ENCODE measurements at places on chromosomes 6 and 20.

DNA sequence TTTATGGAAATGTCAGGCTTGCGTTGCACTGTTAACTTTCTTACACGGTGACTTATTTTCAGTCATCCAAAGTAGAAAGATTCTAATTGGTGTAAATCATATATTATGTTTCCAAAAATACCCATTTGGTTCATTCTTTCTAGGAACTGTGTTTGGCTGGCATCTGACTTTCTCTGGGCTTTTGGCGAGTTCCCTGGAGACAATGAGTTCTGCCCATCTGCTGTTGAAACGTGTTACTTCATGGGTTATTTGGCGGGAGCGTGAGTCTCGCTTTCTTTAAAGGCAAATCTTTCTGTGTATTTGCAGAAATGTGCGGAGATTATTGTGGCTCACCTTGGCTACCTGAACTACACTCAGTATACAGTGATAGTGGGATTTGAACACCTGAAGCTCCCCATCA is 29.5 kb downstream of the TMEM181 start:
- DNase-seq: no peak

GRCh38 chr6:169201985-169202384 is 51.7 kb downstream of the THBS2 start:
- DNase-seq: no peak

DNA sequence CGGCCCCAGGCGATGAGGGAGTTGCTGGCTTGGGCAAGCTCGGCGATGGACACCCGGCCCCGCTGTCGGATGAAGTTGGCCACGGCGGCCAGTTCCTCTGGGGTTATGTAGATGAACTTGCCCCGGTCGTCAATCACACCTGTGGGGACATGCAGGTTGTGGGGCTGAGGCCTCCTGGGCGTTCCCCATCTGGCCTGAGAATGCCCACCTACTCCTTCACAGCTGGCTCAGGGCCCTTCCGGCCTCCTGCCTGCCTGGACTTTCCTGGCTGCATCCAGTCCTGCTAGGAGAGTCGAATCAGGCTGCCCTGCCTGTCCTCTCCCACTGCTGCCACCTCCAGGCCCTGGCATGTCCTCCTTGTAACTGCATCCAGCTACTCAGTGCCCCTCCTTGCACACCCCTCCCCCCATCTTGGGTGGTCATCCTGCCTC is 13.8 kb downstream of the DDRGK1 start:
- no peak for DNase-seq

GRCh38 chr6:125728739-125729138 is 20.7 kb upstream of the HEY2 start:
- no peak for DNase-seq

GRCh38 chr6:20719980-20720379 is 185.7 kb downstream of the CDKAL1 start:
- DNase-seq: no peak

- no peak for DNase-seq
These were observed 16.4 kb downstream of the ABT1 start for GRCh38 chr6:26613201-26613600.

DNA sequence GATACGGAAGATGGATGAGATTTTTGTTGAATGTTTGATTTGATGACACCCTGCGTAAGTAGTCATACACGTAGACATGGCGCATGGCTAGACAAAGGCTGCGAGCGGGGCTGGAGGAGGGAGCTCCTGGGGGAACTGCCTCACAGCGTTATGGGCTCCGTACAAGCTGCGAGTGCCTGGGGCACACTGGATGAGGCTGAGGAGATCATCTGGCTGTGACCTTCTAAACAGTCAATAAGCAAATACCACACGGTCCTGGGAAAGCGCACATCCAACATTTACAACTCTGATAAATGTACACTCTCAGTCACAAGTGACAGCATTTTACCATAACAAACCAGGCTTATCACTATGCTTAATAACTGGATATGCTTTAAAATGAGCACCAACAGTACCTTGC is 37.1 kb downstream of the SMLR1 start:
- no peak for DNase-seq

DNA sequence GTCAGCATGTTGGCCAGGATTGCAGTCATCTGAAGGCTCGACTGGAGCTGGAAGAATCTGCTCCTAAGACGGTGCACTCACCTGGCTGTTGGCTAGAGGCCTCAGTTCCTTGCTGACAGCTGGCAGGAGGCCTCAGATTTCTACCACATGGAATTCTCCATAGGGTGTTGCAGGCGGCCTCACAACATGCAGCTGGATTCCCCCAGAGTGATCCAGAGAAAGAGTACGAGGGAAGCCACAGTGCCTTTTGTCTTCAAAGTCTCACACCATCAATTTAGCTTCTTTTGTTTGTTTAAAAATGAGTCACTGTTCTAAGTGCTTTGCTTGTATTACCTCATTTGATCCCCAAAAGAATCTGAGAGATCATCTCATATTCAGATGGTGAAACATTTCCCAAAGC is 65.5 kb upstream of the FYN start:
- DNase-seq: no peak

GRCh38 chr6:83431545-83432155 is 799 bp upstream of the ME1 start:
- DNase-seq: no peak

DNA sequence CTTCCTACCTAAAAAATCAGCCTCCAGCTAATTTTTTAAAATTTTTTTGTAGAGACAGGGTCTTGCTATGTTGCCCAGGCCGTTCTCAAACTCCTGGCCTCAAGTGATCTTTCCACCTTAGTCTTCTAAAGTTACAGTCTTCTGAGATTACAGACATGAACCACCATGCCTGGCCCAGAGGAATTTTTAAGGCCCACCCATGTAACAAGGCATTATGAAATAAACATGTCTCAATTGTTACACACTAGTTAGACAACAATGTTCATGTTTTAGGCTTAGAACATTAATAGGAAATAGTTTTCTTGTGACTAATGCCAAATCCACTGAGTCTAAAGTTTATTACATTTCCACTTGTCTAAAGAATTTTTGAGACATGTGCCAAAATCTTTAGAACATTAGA is 221.2 kb downstream of the LAMA2 start:
- no peak for DNase-seq

- no peak for DNase-seq
These were observed 74.5 kb downstream of the HUS1B start for GRCh38 chr6:582370-582769.

DNA sequence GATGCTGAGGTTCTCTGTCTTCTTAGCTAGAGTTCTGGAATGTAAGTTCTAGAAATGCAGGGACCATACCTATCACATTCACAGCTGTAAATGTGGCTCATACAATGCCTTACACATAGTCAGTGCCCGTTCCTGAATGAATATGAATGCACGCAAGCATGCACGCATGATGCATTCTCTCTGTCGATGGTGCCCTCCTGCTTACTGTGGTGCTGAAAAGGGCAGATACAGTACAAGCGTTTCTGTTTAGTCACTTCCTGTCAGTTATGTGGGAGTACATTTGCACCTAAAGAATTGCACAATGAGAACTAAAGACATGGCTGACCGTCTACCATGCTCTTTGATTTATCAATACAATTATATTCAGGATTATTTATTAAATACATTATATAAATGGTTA is 152.2 kb upstream of the SOX4 start:
- no peak for DNase-seq

GRCh38 chr6:170053966-170054661 is 236.8 kb downstream of the DLL1 start:
- DNase-seq: no peak

DNA sequence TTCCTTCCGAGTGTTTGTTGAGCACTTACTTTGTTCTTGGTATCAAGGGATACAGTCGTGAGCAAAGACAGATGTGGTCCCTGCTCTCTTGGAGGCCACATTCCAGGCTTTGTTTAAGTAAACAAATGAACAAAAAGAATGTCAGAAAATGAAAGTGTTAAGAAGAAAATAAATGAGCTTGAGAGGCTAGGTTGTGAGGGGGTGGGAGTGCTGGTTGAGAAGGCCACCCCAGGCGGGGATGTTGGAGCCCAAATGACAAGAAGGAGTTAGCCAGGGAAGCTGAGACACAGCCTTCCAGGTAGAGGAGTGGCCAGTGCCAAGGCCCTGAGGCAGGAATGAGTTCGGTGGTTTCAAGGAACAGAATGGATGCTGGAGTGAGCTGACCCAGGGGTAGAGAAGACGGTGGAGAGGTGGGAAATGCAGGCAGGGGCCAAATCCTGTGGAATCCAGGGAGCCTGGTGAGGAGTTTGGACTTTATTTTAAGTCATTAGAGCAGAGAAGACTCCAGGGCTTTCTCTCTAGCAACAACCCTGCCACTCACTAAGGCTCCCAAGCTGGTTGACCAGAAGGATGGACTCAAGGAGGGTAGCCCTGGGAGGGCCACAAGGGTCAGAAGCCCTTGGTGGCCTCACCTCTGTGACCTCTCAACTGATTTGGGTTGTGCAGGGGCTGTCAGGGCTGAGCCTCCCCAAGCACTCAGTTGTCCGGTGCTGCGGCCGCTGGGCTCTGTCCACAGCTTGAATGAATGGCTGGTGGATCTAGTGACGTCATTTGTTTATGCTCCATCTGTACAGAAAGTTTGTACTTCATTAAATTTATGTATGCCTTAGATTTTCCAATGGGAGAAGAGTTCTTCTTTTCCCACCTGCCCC is 66.0 kb upstream of the STX16 start:
- no peak for DNase-seq

GRCh38 chr20:44447827-44448419 is 27.8 kb upstream of the TTPAL start:
- no peak for DNase-seq

- no peak for DNase-seq
These were observed 107.3 kb downstream of the SYCP2 start for GRCh38 chr20:59825944-59826759.

GRCh38 chr6:106066989-106067388 is 19.1 kb upstream of the PRDM1 start:
- no peak for DNase-seq

DNA sequence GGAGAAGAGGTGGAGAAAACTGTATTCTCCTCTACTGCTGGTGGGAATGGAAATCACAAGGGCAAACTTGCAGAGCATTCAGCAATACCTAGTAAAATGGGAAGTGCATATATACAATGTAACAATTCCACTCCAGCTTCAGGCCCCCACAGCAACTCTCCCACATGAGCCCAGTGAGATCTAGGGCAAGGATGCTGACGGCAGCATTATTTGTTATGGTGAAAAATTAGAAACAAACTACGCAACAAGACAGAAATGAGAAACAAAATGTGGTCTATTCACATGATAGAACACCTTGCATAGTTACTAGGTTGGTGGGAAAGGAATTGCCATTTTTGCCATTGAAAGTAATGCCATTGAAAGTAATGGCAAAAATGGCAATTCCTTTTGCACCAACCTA is 98.9 kb upstream of the SRSF6 start:
- DNase-seq: no peak

- no peak for DNase-seq
These were observed 85.7 kb downstream of the MRAP2 start for GRCh38 chr6:84119277-84119676.

DNA sequence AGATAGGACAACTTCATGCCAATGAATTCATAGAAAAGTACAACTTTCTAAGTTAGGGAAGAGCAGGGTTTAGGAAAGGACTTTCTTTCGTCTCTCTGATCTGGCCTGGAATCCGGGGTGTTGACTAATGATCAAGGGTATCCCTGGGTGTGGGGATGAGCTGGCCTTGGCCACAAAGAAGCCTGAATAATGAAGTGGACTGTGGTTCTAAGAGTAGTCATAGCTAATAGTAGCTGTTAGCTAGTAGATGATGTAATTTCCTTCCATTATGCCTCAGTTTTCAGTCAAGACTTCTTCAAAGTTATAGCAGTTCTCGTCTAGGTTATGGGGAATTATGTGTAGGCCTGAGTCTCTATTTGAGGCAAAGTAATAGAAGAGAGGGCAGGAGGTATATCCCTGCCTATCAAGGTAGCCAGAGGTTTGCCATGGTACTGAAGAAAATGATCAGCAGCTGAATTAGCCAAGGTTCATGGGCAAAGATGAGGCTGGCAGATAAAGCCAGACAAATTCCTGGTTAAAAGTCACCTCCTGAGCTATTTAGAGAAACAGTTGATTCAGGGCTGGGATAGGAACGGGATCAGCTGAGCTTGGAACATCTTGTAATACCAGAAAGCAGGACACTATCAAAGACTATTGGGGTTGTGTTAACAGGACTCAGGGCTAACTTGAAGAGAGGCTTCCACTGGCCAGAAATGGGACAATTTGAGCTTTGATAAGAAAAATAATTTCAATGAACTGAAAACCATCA is 18.7 kb upstream of the TRPC4AP start:
- no peak for DNase-seq

- DNase-seq: no peak
These were observed 56.1 kb downstream of the SGK1 start for GRCh38 chr6:134261766-134262165.

- no peak for DNase-seq
These were observed 169.5 kb downstream of the VEGFA start for GRCh38 chr6:43939281-43940070.

GRCh38 chr6:151850479-151851003 is 43.1 kb downstream of the ESR1 start:
- no peak for DNase-seq

DNA sequence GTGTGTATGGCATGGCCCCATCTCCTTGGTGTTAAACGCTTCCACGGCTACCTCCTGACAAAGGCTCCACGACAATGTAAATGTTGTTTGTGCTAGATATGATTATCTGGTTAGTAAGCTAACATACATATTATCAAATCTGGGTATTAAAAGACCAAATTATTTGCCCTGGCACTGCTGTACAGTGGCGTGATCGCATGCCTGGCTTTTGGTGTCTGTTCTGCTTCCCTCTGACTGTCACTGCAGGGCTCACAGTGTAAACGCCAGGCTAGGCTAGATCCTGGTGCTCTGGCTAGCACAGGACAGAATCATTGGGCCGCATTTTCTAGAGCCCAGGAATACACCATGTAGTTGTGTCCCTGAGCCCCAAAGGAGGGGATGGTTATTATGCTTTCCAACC is 38.7 kb downstream of the CD164 start:
- DNase-seq: no peak

GRCh38 chr20:49356676-49357075 is 78.8 kb upstream of the ZNFX1 start:
- DNase-seq: no peak

- no peak for DNase-seq
These were observed 10.7 kb downstream of the MSH5 start for GRCh38 chr6:31750411-31751022.

- DNase-seq: no peak
These were observed 554.7 kb upstream of the HS3ST5 start for GRCh38 chr6:114897536-114897935.

GRCh38 chr6:161166176-161166575 is 107.7 kb downstream of the AGPAT4 start:
- DNase-seq: no peak

GRCh38 chr6:161393839-161394364 is 120.0 kb upstream of the AGPAT4 start:
- DNase-seq: peak; percentile 26

Measured in naive B cell (primary cell).